Kidney epithelial cell (primary cell): ENCODE measurements at places on chromosomes 2 and 18.

DNA sequence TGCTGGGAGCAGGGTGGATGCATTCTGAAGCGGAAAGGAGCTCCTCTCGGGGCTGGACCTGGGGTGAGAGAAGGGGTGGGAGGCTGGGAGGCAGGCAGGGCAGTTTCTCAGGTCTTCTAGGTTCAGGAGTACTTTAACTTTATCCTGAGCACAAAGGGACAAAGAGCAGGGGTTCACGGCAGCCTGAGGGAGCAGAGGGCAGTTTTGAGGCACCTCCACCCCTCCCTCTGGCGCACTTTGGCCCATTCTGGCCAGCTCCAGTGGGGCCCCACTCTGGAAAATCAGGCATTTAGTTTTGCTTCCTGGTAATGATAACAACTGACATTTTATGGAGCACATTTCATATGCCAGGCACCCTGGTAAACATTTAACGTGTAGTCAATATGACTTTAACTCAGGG, 14.3 kb downstream of the B3GNT7 start:
- DNase-seq: no peak

DNA sequence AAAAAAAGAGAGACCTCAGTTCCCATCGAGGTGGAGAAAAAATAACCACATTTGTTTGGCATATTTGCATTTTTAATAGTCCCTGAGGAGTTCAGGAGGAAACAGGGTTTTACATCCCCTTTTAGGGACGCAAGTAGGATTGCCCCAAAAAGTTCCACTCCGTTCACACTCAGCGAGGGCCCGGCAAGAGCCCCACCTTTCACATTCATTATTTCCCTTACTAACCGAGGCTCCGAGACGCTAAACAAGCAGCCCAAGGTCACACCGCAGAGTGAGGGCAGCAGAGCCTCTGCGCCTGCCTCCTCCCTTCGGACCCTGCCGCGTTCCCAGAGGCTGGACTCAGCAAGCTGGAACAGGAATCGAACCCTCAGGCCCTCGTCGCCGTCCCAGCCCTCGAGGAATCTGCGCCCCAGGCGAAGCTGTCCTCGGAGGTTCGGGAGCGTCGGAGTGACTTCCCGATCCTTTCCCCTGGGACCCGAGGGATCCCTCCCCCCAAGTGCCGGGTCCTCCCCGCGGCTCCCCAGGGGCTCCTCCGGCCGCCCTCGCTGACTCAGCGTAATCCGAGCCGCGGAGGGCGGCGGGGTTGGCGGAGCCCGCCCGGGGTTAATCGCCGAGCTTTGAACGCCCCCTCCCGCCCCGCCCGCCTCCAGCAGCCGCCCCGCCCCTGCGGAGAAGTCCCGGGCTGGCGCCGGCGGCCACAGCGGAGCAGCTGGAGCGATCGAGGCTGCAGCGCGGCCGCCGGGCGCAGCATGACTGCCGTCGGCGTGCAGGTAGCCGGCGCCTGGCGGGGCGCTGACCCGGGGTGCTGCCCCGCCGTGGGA, at the start of gene TMEM37:
TSS of gene TMEM37 (plus strand) at position 700 of the 821 bp plus-strand sequence. CDS start at position 750, 50 bp downstream.
- no peak for DNase-seq

DNA sequence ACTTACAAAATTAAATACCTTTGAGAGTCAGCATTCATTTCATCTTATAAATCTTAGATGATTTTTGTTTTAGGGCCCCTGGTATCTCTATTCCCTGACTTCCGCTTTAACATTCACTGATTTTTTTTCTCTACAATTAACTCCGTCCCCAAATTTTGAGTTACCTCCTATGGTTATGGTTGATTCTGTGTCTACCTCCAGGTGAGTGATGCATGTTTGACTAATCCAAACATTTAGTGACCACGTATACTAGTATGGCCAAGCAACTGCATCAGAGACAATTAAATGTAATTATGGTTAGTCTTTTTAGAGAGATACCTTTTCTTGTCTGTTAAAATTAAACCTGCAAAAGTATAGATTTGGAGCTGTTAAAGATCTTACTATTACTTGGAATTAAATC, 120.3 kb downstream of the CCDC102B start:
- DNase-seq: no peak

DNA sequence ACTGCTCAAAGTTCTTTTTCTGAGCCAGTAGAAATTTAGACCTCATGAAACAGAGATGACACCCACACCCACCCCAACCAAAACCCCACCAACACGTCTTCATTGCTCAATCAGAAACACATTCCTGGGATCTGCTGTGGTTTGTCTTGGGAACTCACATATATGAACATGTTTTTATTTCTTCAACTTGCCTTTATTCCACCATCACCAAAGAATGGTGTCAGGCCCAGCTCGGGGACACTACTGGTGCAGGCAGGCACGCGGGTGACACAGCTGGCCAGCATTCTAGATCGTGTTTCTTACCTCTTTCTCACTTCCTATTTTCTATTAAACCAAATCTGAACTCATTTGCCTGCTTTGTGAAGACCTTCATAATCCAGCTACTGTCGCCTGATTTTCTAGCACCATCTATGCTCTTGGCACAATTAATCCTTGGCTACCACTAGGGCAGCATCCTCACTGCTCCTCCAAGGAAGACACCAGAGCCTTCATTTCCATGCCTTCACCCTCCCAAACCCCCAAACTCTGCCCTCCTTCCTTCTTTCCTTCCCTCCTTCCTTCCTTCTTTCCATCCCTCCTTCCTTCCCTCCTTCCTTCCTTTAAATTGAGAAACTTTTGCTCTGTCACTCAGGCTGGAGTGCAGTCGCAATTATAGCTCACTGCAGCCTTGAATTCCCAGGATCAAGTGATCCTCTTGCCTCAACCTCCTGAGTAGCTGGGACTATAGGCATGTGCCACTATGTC, 157.1 kb downstream of the BCL2 start:
- no peak for DNase-seq

- no peak for DNase-seq
These were observed 130.8 kb downstream of the SLC8A1 start for GRCh38 chr2:40321016-40321623.

- no peak for DNase-seq
These were observed 20.9 kb upstream of the RPRD1A start for GRCh38 chr18:36088256-36088655.

DNA sequence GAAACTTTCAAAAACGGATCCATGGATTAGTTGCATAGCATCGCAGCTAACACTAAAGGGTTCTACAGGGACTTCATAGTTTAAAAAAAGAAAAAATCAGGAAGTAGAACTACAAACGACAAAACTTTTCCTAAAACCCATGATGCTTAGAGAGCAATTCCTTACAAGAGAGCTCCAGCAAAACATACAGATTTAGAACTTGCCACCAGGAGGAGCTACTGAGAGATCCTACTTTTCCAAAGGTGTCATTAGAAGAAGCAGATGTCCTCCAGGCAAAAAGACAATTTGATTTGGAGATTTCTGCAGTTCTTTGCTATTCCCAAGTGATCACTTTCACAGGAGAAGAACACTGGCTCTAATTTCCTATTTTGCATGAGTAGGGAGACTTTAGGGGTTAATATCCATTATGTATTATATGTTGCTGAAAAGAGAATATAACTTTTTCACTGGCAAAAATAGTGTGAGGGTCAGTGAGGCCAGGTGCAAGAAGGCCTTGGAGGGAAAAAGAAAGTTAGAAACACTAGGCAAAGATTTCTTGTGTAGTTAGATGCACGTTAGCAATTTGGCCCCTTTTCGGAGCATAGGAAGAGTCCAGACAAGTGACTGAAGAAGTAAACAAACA, 436.2 kb downstream of the SUCLG1 start:
- DNase-seq: peak; percentile 21
